ENCODE measurements at places on chromosomes 6 and 20.

DNA sequence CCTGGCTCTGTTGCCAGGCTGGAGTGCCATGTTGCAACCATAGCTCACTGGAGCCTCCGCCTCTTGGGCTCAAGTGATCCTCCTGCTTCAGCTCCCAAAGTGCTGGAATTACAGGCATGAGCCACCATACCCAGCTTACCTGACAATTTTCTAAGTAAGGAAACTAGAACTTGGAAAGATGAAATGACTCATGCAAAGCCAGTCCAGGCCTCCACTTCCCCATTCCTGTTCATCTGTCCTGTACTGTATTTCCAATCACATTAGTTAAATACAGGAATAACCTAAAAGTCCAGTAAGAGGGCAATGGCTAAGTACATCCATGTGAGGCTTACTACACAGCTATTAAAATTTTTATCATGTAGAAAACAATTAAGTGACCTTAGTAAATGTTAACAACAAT lies 8.3 kb upstream of the ADGB start:
- no peak for DNase-seq

DNA sequence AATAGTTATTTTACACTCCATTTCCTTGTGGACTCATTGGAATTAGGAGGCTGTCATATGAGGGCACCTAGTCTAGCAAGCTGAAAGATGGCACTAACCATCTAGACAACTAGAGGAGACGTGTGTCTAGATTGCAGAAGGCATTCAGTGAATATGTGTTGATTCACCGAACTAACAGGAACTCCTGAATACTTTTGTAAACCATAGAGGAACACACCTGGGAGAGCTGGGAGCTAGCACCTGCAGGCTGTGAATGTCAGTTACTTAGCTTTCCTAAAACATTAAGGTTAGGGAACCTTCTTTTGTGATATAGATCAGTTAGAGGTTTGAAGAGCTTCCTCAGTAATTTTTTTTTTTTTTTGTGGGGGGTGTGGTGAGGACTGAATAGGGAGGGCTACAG lies 7.7 kb downstream of the OPN5 start:
- DNase-seq = no peak

GRCh38 chr6:40148882-40149573 lies 214.8 kb upstream of the MOCS1 start:
- no peak for DNase-seq

GRCh38 chr6:106181664-106182418 lies 95.7 kb downstream of the PRDM1 start:
- no peak for DNase-seq

DNA sequence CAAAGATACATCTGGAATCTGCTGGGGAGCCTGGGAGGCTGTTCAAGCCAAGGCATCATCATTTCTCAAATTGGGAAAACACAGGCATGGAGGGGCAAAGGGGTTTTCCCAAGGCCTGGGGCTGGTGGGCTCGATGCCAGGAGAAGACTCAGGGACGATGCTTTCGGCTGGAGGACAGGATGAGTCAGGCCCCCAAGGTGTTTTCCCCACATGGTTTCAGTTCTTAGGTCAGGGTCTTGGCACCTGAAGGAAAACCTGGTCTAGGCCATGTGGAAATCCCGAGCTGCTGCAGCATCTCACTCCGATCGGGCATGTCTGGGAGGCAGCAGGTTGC lies 348.1 kb downstream of the CDC5L start:
- no peak for DNase-seq

GRCh38 chr6:37636116-37636515 lies 61.6 kb downstream of the MDGA1 start:
- DNase-seq = no peak

GRCh38 chr6:88367248-88367647 lies 201.1 kb upstream of the CNR1 start:
- no peak for DNase-seq

DNA sequence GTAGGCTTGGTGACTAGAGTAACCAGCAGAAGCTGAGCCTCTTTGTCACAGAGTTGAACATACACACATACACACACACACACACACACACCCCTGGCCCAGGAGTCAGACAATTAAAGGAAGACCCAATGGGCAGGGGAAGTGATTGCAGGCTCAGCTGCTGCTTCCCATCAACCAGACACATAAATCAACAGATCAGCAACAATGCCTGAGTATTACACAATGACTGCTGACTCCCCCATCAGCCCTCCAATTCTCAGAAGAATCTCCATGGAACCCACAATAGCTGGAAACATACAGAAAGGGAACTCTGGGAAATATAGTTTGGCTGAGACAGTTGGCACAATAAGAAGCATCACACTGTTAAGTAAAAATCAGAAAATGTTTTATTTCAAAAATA lies 270.4 kb upstream of the PLCB4 start:
- no peak for DNase-seq

DNA sequence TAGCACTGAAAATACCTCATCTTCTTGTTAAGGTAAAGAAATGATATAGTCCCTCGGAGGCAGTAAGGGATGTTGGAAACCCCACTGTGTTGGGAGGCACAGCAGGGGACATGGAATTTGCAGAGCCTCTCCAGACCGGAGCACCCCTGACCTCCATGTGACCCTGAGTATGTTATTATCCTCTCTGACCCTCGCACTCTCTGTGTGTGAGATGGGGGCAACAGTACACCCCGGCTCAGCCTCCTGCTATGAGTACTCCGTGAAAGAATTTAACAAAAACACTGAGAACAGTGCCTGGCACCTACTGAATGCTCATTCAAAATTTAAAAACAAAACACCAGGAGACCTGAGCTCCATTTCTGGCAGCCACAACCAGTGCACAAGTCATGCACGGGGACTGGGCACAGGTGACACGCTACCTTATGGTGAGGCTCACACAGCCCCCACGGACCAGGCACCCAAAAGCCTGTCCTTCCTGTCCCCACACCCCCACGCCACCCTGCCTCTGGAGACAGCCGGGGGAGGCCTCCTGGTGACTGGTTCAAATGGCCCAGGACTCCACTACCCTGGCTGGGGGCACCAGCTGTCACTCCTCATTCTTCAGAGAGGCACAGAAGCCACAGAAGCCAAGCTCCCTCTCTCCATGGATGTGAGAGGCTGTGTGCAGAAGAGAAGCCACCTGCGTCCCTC lies 6.1 kb downstream of the NINL start:
- no peak for DNase-seq

DNA sequence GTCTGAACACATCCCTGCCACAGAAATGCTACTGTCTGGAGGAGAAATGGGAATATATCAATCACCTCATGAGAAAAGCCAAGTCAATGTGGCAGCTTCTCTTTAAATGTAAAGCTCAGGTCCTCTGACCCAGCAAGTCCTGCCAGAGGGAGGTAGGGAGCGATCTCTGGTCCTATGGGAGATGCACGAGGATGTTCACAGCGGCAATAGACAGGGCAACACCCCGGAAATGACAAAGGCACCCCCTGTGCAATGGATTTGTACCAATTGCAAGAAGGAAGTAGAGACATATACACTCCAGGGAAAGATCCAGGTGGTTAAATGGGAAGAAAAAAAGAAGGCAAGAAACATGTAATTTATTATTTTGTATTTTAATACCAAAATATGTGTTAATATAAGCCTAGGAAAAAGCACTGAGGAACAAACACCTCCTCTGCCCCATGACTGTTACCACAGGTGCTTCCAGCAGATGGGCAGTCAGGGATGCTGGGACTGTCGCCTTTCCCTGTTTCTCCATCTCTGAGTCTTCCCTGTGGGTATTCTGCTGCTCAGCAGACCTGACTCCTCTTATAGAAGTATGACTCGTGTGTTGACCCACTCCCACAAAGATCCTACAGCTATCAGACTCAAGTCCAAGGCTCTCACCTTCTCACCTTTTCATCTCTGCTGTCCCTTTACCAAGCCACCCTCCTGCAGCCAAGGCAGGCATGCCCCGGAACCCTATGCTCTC lies 20.8 kb downstream of the ATP9A start:
- DNase-seq = no peak
